ENCODE measurements at places on chromosomes 6 and 20. TPM values are rescaled to one million over a fixed set of nuclear protein-coding genes. Genes with fewer than 3 reads are reported as not detected.

GRCh38 chr20:54435015-54435414 lies 40.4 kb upstream of the DOK5 start:
- H3K27me3 ChIP-seq, result peaks cover 2% of the 10 kb centered on the region
- no peak overlapping the region for H3K27ac ChIP-seq
- H3K4me3 ChIP-seq, result no peak overlapping the region
- DNase-seq, result no peak
- no peaks in the 10 kb centered on the region for H3K36me3 ChIP-seq

GRCh38 chr6:53858913-53859312 lies 64.1 kb downstream of the LRRC1 start:
- H3K27ac ChIP-seq, result no peak overlapping the region
- H3K36me3 ChIP-seq, result no peaks in the 10 kb centered on the region
- H3K27me3 ChIP-seq, result no peaks in the 10 kb centered on the region
- peaks cover 22% of the 10 kb centered on the region for H3K4me1 ChIP-seq
- DNase-seq, result no peak

DNA sequence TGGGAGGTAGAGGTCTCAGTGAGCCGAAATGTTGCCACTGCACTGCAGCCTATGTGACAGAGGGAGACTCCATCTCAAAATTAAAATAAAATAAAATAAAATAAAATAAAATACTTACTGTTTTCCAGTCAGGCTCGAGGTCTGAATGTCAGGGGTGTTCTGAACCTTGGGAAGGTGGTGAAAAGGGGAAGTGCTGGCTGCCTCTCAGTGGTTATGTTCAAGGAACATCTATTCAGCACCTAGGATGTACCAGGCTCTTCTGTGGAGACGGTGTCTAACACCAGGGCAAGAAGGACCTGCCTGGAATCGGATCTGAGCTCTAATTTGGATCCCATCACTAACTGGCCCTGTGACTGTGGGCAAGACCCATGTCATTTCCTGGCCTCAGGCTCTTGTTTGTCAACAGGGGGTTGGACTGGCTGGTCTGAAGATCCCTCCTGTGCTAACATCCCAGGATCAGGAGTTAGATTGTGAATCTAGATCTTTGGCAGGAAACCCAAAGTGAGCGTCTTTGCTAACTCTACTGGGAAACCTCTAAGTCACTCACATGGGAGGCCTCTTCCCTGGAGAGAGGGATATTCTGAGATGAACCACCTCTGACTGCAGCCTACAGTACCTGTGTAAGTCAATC lies 63.4 kb upstream of the SIRPG start:
- H3K4me3 ChIP-seq, result no peak overlapping the region
- H3K36me3 ChIP-seq, result no peaks in the 10 kb centered on the region
- H3K27me3 ChIP-seq, result peaks cover 26% of the 10 kb centered on the region
- no peak for DNase-seq
- no peaks in the 10 kb centered on the region for H3K4me1 ChIP-seq

- no peaks in the 10 kb centered on the region for H3K36me3 ChIP-seq
- H3K4me1 ChIP-seq, result no peaks in the 10 kb centered on the region
- no peak overlapping the region for H3K4me3 ChIP-seq
- H3K27ac ChIP-seq, result no peak overlapping the region
- H3K27me3 ChIP-seq, result no peaks in the 10 kb centered on the region
- no peak for DNase-seq
These were observed 78.1 kb downstream of the TINAG start for GRCh38 chr6:54386295-54386694.

DNA sequence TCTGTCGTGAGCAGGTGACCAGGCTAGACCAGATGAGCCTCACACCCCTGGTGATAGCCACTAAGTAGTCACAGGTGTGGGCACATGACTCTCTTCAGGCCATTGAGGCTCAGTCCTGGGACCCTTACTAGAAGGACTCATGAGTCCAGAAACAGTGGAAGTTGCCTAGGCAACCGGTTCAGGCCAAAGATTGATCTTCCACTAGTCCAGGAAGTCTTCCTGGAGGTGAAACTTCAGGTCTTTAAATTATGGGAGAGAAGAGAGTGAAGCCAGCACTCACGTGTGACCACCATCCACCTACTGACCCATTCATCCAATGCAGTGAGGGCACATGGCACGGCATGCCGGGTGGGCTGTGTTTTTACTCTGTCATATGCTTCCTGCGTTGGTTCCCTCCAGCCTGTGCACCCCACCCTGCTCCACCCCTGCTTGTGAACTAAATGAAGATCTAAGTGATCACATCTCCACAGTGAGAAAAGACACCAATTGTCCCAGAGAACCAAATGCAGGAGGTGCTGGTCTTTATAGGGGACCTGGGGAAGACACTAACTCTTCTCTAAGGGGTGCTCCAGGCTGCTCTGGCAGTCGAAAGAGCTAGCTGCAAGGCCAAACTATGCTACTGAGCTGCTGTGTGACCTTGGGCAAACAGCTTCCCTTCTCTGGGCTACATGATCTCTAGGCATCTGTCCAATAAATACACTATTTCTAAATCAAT lies 12.5 kb upstream of the STX16 start:
- H3K36me3 ChIP-seq, result no peaks in the 10 kb centered on the region
- peak; percentile 71 for DNase-seq
- no peak overlapping the region for H3K27ac ChIP-seq
- no peaks in the 10 kb centered on the region for H3K27me3 ChIP-seq
- H3K4me1 ChIP-seq, result peaks cover 5% of the 10 kb centered on the region

- H3K27me3 ChIP-seq, result no peaks in the 10 kb centered on the region
- H3K4me1 ChIP-seq, result peaks cover 29% of the 10 kb centered on the region
- peak; percentile 10 for DNase-seq
- H3K27ac ChIP-seq, result no peak overlapping the region
These were observed 6.4 kb upstream of the ZNF217 start for GRCh38 chr20:53599910-53600632.

MUCL3 gene
- total RNA-seq, result not detected

ZNF217 gene
- total RNA-seq, result 47.2 TPM
